Osteoblast (primary cell): ENCODE measurements at places on chromosomes 13 and 19. TPM values are rescaled to one million over a fixed set of nuclear protein-coding genes. Genes with fewer than 3 reads are reported as not detected.

GRCh38 chr19:14102756-14103155, 12.2 kb upstream of the SAMD1 start:
- DNase-seq: peak; percentile 56

- DNase-seq: peak; percentile 85
Observed at GRCh38 chr19:35081201-35081600, 34.4 kb upstream of the FXYD3 start.

DNA sequence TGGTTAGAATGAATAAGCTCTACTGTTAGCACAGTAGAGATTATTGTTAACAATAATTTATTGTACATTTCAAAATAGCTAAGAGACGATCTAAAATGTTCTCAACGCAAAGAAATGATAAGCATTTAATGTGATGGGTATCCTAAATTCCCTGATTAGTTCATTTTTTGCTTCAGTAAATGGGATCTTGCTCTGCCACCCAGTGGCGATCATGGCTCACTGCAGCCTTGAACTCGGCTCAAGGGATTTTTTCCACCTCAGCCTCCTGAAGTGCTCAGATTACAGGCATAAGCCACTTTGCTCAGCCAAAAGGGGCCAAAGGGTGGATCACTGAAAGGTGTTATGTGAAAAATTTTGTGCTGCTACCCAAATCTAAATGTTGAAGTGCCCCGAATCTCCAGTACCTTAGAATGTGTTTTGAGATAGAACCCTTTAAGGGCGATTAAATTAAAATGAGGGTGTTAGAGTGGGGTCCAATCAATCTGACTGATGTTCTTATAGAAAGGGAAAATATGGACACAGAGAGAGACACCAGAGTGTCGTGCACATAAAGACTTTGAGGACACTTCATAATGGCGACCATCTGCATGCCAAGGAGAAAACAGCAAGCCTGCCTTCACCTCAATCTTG, 31.5 kb upstream of the ZNF766 start:
- DNase-seq: no peak

DNA sequence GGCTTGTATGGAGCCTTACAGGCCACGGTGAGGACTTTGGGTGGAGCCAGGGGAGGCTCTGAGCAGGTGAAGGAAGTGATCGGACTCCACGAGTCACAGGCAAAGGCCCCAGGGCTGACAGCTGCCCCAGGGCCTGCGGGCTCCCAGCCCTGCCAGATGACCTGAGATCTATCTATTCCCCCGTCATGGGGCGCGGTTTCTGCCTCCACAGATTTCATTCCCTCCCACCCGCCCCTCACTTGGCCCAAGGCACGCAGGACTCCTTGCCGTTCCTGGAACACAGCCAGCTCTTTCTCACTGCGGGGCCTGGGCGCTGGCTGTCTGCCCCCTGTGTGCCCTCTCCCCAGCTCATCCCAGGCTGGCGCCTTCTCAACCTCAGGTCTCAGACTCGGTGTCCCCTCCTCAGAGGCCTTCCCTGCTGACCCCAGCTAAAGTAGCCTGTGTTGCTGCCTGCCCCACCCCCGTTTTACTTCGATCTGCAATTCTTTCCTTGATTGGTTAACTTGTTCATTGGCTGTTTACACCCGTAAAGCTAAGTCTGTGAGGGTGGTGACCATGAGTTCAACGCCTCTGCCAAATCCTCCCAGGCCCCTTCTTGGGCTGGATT, 13.9 kb upstream of the PAK4 start:
- DNase-seq: peak; percentile 30

DNA sequence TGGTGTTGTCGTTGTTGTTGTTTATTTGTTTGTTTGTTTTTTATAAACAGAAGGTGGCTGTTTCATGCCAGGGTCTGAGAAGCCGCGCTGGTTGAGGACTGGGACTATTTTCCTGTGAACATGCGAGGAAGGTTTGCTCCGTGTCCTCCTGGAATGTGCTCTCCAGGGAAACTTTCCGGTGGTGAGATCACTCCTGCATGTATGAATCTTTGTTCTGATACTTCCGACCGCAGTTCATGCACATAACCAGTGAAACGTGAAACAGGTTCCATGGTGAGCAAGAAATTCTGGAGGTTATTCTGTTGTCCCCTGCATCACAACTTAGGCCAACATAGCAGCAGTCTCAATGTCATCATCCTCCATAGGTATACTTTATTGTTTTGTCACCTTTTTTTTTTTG, 187.6 kb upstream of the ARGLU1 start:
- no peak for DNase-seq

- no peak for DNase-seq
Observed at GRCh38 chr13:28435917-28436316, 59.0 kb downstream of the FLT1 start.

DNA sequence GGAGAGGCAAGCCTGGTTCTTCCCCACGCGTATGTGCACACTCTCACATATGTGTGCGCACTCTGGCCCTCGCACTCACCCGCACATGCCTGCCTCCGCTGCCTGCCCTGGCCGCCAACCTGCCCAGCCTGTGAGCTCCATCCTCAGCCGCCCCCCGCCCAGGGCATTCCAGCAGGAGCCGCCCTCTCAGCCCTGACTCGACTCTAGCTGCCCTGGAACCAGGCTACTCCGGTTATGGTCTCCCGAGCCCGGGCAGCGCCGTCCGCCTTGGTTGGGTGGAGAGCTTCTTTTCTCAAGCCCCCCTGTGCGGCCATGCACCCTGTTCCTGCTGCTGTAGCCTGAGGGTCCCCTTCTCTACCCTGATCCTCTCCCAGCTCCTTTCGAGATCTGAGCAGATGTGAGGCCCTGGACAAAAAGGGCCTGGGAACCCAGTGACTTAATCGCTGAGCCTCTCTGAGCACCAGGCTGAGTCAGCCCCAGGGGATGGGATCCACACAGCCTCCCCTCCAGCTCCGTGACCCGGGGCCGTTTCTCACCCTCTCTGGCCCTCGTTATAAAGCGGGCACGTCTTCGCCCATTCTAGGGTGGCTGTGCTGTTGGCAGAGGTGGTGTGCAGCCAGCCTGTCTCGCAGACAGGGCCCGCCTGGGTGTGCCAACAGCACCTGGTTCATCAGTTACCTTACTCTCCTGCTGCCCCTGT, 191.5 kb downstream of the TEX29 start:
- peak; percentile 18 for DNase-seq

DNA sequence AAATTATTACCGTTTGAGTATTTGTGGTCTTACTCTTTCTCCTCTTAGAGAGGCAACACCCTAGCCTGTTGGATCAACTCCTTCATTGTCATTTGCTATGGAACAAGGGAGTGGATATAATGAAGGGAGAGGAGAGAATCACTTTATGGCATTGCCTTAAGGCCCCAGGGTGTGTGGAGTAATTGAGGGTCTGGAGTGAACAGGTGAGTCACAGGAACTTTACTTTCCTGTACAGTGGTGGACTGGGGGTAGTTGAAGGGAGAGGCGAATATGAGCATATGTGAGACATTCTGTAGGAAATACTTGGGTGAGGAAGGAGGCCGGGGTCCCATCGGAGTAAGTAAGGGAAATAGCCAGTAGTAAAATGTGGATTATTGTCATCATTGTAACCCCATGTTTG, 17.0 kb downstream of the DGKH start:
- DNase-seq: no peak

- no peak for DNase-seq
Observed at GRCh38 chr19:2783781-2784145, 690 bp upstream of the SGTA start.

GRCh38 chr13:96172066-96172465, 82.2 kb downstream of the HS6ST3 start:
- DNase-seq: no peak

DNA sequence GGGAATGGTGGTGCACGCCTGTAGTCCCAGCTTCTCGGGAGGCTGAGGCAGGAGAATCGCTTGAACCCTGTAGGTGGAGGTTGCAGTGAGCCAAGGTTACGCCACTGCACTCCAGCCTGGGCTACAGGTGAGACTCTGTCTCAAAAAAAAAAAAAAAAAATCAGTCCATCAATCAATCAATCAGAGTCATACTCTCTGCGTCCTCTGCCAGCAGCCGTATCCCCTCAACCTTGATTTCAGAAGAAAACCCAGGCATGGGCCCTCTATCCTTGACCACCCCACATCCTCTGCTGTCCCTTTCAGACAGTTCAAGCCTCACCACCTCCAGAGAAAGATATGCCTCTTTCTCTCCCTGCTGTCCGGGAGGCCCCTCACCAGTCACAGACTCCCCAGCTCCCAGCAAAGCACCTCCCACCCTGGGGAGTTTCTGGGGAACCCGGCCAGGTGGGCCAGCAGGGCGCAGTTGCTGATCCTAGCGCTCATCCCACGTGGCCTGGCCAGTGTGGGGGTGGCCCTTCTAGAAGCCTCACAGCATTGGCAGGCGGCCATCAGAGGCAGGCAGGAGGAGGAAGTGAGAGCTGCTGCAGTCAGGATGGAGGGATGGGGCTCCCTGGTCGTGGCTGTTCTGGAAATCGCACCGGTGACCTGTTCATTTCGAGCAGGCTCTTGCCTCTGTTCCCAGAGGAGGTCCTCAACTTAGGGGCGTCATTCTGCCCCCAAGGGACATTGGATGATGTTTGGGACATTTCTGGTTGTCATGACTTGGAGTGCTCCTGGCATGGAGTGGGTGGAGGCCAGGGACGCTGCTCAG, 10.2 kb upstream of the JSRP1 start:
- peak; percentile 97 for DNase-seq

- DNase-seq: peak; percentile 66
Observed at GRCh38 chr13:93230261-93230855, 3.8 kb downstream of the GPC6 start.

DNA sequence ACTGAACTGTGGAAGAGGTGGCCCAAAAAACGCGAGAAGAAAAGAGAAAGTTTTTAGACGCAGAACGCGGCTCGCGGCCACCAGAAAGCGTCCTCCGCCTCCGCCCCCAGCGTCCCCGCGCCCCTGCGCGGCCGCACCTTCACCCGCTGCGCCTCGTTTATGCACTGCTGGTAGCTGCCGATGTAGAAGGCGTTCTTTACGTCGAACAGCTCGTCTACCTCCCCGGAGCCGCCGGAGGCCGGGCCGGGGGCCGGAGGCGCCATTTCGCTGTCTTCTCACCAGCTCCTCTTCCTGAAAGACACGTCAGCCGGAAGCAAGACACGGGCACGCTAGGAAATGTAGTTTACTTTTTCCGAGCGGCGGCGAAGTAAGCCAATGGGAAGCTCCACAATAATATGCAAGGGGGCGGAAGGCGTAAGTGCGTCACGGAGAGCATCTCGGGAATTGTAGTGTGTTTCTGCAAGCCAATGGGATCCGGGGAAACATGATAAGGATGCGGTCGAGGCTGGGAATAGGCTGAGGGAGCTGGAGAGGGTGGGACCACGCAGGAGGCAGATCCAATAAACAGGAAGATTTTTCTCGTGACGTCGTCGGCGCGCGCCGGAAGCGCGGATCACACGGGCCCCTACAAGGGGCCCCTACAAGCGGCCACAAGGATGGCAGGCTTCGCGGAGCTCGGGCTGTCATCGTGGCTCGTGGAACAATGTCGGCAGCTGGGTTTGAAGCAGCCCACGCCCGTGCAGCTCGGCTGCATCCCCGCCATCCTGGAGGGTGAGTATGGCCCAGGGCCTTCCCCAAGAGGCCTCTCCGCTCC, at the start of the genes COPE and DDX49:
TSS of gene COPE (minus strand) at position 302 of the 814 bp plus-strand sequence. CDS start at position 263, 39 bp downstream.
TSS of gene DDX49 (plus strand) at position 630 of the 814 bp plus-strand sequence. CDS start at position 657, 27 bp downstream.
- DNase-seq: peak; percentile 100

CIRBP gene
- total RNA-seq: 300 and 380 TPM in 2 replicates

GTF2F1 gene
- total RNA-seq: 47.1 and 48.1 TPM in 2 replicates

TNNI3 gene
- not detected in 2 replicates for total RNA-seq

CGB7 gene
- total RNA-seq: under 0.01 and 0.29 TPM in 2 replicates
